AG08396 (cell line): ENCODE measurements at places on chromosomes 7 and 10.

DNA sequence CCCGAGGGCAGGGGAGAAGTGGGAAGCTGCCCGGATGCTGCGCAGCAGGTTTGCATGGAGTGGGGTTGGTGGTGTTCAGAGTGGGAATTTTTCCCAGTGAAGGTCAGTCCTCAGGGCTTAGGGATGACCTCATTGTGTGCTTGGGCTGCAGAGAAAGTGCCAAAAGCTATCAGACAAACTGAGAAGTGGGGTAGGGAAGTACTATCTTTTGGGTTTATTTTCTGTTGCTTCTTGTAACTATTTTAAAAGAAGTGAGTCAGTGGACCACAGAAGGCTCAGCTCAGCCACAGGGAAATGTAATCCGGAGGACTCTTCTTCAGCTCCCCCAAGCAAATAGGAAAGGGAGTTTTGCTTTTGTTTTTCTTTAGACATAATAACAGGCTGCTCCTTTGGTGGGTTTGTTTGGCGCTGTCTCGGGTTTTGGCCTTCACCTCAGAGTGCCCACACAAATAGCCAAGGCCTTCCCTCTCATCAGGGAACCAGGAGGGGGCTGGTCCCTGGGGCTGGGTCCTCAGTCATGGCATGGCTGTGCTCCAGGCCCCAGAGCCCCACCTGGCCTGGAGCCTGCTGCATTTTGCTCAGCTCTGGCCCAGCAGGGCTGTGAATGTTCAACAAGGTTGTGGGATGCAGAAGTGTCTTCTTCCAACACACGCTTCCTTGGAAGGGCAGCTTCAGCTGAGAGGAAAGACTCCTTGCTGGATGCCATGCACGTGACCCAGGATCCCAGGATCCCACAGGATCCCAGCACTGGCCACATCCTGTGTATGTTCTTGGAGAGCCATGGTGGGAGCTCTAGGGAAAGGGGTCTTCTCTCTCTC is 5.4 kb upstream of the FAM170B start:
- peak; percentile 58 for DNase-seq

GRCh38 chr7:75987026-75987804 is 7.2 kb downstream of the TMEM120A start:
- peak; percentile 3 for DNase-seq

- no peak for DNase-seq
Measured at GRCh38 chr10:102306710-102307109, 61.4 kb downstream of the GBF1 start.

- no peak for DNase-seq
Measured at GRCh38 chr10:104989880-104990279, 348.8 kb downstream of the SORCS3 start.

- peak; percentile 27 for DNase-seq
Measured at GRCh38 chr10:50788951-50789945, 49.5 kb downstream of the ASAH2B start.

DNA sequence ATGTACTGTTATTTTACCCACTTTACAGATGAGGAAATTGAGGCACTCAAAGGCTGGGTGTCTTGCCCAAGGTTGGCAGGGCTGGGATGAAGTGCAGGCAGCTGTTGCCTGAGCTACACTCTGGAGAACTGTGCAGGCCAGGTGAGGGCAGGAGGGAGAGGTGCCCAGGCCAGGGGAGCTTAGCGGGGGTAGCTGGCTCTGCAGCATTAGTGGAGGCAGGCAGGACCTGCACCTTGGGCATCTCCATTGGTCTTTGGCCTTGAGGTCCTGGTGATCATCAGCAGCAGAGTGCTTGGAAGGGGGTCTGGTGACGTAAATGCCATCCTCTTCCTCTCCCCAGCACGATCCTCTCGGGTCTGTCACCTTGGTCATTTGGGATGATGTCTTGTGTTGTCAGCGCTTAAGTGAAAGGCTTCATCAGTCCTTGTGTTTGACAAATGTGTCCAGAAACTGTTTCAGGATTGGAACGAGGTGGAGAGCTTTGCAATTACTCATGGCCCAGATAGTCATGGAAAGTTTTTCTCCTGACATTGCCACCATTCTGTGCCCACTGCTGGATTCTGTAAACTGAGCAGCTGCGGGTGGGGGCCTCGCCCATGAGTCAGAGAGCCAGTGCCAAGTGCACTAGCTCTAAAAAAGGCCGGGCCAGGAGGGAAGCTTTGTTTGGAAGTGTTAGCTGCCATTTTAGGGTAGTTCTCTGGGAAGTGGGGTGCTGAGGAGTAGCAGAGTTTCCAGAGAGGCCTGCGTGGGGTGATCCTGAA is 47.6 kb downstream of the TSPAN15 start:
- no peak for DNase-seq

DNA sequence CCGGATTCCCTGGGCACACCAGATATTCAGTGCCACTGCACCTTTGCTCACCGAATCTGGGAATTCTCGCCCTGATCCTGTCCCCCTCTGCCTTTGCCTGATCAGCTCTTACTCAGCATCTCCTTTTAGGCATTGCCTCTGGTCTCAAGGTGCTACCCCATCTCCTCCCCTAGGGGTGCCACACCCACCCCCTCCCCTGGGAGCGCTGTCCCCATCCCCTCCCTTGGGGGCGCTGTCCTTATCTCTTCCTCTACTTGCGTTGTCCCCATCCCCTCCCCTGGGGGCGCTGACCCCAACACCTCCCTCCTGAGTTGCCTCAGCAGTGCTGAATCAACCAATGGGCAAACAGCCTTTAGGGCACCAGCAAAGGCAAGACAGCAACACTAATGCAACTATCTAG is 686.9 kb upstream of the FOXK1 start:
- DNase-seq: no peak

GRCh38 chr10:132293201-132293812 is 14.4 kb downstream of the STK32C start:
- no peak for DNase-seq

- peak; percentile 24 for DNase-seq
Measured at GRCh38 chr7:94146408-94146807, 142.3 kb upstream of the BET1 start.

DNA sequence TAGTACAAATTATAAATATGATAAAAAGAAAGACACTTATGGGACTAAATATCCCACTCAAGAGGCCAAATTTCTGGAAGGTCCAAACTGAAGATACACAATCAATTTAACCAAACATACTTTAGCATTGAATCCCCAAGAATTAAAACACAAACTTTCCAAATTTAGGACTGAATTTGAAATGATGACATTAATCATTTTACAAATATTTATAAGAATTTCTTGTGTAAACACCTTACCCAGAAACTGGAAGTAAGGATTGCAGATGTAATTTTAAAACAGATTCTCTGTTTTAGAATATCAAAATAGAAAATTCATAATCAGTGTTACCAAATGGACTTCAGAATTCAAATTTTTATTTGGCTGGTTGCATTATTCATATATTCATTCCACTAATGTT is 588.2 kb upstream of the KCND2 start:
- no peak for DNase-seq

- DNase-seq: no peak
Measured at GRCh38 chr7:92768501-92769393, 67.6 kb downstream of the CDK6 start.

GRCh38 chr7:116455499-116455898 is 44.0 kb upstream of the CAV2 start:
- no peak for DNase-seq

GRCh38 chr10:125115409-125115808 is 45.0 kb downstream of the CTBP2 start:
- no peak for DNase-seq
